Fibroblast of skin of left quadriceps (primary cell): ENCODE measurements at places on chromosomes 2 and 18.

GRCh38 chr2:37671816-37672103 lies 318 bp upstream of the CDC42EP3 start:
- no peak for DNase-seq

DNA sequence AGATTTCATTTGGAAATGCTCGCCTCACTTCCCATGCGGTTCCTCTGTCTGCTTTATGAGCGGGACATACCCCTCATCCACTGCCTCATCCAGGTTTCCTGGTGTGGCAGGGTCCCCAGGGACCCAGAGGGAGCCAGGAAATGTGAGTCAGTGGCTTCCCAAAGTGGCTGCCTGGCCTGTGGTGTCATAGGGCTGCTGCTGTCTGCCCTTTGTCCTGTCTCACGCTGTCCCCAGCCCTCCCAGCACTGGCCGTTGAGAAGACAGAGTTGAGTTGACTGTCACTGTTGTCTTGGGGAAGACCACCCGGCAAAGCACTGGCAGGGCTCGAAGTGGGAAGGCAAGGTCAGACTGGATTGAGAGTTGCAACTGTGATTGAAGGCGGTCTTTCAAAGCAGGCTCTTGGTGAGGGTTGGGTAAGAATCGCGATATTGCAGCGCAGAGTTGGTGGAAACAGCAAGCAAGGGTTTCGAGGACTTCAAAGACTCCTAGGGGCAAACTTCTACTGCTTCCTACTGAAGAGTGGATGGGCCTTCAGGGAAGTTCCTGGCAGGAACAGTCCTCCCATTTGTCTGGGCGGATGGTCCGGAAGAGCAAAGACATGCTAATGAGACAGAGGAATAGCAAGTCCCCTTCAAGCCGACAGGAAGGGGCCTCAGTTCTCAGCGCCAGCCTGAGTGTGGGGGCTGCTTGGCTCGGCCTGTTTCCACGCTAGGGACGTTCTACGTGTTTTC lies 33.9 kb downstream of the RAB31 start:
- no peak for DNase-seq

DNA sequence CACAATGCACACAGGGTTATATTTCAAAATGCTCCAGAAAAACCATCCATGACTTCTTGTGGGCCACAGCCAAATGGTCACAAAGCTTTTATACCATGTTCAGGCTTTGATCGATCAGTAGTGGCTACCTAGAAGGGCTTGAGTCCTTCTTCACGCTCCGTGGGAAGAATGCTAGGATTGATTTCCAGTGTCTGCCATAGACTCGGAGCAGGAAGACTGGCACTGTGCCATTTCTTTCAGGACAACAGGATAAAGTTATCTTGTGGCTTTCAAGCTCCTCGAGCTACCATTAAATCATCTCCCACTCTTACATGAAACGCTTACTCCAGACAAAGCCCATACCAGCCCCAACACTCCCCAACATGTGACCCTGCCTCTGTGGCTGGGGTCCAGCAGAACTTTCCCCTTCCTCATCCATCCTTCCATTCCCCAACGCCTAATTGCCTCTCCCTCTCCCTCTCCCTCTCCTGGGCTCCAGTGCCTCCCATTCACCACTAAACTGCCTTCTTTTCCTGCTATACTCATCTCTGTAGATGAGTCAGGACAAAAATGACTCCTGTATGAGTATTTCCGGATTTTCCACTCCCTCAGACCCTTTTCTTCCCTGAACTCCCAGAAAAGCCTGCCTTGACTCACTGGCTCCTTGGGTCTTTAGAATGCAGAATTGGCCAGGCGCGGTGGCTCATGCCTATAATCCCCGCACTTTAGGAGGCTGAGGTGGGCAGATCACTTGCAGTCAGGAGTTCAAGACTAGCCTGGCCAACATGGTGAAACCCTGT lies 40.9 kb downstream of the ADD2 start:
- peak; percentile 39 for DNase-seq

- no peak for DNase-seq
Observed at GRCh38 chr18:75086494-75087034, 122.4 kb downstream of the PTGR3 start.

DNA sequence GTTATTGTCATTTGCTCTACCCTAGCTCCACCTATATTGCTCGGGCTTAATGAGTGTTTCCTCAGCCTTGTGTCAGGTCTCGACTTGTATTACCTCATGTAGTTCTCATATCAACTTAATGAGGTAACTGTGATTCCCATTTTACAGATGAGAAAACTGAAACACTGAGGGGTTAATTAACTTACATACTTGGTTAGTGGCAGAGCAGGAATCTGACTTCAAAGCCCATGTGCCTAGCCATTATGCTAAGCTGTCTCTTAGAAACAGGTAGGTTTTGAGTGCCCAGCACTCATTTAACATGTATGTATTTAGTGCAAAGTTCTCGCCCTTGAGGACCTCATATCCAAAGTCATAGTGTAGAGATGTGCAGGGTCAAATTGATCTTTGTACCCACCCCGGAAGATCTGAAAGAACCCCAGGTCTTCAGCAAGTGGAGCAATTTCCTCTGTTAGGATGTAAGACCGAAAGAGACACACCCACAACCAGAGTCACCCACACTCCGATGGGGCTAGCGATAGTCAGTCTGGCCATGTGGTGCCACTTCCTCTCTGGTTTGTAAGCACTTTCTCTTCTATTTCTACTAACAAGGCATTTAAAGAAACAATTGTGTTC lies 121.0 kb upstream of the SLC39A10 start:
- DNase-seq: no peak

GRCh38 chr18:28791101-28791500 lies 614.2 kb upstream of the CDH2 start:
- no peak for DNase-seq

DNA sequence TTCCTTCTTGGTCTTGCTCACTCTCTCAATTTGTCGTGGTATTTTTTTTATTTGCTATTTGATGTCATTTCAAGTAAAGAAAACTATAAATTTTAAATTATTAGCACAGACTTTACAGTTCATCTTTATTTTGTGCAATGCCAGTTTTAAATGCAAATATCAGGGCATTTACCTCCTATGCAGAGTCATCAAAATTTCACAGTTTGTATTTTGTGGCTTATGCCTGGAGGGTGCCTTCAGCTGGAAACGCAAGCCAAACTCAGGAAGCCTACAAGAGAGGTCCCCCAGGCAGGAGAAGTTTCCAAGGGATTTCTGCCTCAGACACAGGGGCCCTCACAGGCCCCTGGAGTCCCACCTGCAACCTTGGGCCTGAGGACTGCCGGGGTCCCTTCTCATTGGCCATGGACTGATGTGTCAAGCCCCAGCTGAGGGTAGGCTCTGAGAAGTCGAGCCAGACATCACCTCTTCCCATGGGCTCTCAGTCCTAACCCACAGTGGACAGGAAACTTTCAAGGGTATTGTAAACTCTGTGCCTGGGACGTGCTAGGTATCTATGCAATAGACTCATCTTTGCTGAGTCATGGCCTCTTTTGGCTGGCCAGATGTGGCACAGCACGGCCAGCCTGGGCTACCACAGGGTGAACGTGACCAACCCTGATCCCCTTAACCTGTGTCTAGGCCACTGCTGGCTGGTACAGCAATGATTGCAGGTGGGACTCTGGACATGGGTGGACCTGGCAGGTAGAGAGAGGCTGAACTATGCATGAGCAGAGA lies 236.5 kb downstream of the CELF4 start:
- DNase-seq: no peak

GRCh38 chr2:144650907-144651306 lies 131.0 kb upstream of the ZEB2 start:
- DNase-seq: peak; percentile 86

- no peak for DNase-seq
Observed at GRCh38 chr2:212831671-212832199, 293.1 kb upstream of the ERBB4 start.

- no peak for DNase-seq
Observed at GRCh38 chr2:46116553-46116991, 180.6 kb upstream of the EPAS1 start.

DNA sequence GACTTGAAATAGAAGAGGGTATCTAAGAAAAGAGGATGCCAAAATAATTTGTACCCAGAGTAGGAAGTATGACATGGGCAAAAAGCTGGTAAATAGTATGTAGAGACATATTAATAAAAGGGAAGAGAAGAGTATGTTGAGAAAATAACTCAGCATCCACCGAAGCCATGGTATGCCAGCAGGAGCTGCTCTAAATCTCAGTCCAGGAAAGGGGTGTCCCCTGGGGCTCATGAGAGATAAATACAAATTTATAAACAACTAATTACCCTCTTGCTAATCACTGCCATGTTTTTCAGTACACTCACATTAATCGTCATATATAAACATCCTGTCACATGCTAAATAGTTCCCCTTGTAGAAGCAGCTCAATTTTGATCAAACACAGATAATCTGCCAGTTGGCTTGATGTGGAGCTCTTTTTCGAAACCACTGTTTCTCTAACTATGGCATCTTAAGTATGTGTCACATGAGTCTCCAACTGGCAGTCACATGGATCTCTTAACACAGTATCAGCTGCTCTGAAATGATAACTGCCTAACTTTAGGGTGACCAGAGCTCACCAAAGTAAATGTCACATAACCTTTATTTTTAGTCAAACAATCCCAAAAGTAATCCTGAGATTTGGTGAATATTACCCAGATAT lies 31.9 kb downstream of the EXOC6B start:
- DNase-seq: no peak

DNA sequence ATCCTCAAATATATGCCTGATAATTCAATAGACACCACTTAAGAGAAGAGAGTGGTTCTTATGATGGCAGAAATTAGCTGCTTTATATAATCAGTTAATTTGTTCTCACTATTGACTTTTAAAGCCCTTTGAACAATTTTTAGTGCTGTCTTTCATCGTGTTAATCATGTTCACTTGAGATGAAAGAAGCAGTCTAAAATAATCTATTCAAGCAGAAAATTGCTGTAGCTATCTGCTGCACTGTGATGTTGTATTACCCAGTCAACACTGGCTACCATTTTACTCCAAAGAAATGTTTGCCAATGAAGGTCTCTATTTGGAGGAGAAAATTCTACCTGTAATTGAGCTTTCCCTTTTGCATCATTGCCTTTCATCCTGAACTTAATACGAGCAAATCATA lies 459.8 kb upstream of the FSIP2 start:
- no peak for DNase-seq

- no peak for DNase-seq
Observed at GRCh38 chr2:64086347-64087082, 57.7 kb downstream of the PELI1 start.

- DNase-seq: no peak
Observed at GRCh38 chr2:39144416-39144815, 23.6 kb upstream of the SOS1 start.

- DNase-seq: no peak
Observed at GRCh38 chr2:144461308-144461766, 58.6 kb downstream of the ZEB2 start.

DNA sequence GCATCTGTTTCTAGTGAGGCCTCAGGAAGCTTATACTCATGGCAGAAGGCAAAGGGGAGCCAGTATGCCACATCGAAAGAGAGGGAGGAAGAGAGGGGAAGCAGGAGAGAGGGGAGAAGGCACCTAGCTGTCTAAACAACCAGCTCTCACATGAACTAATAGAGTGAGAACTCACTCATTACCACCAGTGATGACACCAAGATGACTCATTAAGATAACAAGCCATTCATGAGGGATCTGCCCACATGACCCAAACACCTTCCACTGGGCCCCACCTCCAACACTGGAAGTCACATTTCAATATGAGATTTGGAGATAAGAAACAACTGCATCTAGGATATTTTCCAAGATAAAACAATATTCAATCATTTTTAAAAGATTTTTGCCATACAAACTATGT lies 753.9 kb upstream of the ZEB2 start:
- no peak for DNase-seq

DNA sequence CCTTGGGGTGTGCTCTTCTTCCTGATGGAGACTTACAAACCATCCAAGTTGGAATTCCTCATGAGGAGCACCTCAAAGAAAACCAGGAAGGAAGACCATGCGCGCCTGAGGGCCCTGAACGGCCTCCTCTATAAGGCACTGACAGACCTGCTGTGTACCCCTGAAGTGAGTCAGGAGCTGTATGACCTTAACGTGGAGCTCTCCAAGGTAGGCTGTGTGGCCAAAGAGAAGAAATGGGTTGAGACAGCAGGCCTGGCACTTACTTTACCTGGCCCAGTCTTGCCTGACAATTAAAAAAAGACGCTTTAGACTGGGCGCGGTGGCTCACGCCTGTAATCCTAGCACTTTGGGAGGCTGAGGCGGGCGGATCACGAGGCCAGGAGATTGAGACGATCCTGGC lies 3.1 kb downstream of the RBFA start:
- no peak for DNase-seq

GRCh38 chr2:71637168-71637567 lies 183.8 kb downstream of the DYSF start:
- no peak for DNase-seq

DNA sequence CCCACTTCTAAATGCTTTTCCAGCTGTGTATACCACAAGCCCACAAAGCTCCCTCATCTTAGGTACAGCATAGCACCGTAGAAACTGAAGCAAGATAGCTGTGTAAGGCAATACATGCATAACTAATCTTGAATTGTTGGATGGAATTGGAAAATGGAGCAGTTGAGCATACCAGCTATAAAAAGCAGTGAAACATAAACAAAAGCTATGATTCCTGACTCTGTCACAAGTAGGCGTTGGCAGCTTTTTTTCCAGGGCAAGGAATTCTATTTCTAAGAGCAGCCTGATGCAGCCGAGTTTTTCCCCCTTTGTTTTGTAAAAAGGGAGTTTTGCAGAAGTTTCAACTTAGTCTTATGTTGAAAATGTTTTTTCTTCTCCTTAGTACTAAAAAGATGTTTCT lies 32.4 kb downstream of the MOGAT1 start:
- DNase-seq: no peak
